ENCODE measurements at places on chromosomes 5 and 9.
A peak's percentile ranks its signal among the peaks of the same experiment; 100 is the strongest.

- H3K4me3 ChIP-seq = no peak overlapping the region
- no peak for DNase-seq
- no peaks in the 10 kb centered on the region for H3K4me1 ChIP-seq
- H3K27ac ChIP-seq = no peak overlapping the region
- H3K36me3 ChIP-seq = no peaks in the 10 kb centered on the region
Measured at GRCh38 chr5:94793113-94793815, 174.8 kb downstream of the SLF1 start.

GRCh38 chr5:134394932-134395331, 16.7 kb downstream of the CDKN2AIPNL start:
- H3K36me3 ChIP-seq = peaks cover 46% of the 10 kb centered on the region
- no peaks in the 10 kb centered on the region for H3K27me3 ChIP-seq

DNA sequence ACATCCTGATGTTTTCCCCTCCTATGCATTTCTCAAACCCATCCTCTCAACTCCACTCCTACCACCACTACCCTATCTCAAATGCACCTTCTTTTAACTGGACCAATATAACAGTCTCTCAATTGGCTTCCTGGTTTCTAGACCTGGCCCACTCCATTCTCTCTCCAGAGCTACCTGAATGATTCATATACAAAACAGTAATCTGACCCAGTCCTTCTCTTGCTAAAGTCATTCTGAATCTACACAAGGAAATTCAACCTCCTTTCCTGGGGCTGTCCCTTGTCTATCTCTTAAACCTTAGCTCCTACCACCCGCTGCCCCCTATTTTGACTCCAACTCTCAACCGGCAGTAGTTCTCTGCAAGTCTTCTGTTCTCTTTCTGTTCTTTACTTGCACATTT, 97.2 kb downstream of the PCSK1 start:
- peak overlapping the region; percentile 17 for H3K4me3 ChIP-seq
- H3K36me3 ChIP-seq = no peaks in the 10 kb centered on the region
- H3K27ac ChIP-seq = peak overlapping the region; percentile 80
- H3K27me3 ChIP-seq = no peaks in the 10 kb centered on the region
- H3K4me1 ChIP-seq = peaks cover 84% of the 10 kb centered on the region

GRCh38 chr5:148186248-148187003, 16.4 kb upstream of the SPINK6 start:
- no peaks in the 10 kb centered on the region for H3K36me3 ChIP-seq
- no peaks in the 10 kb centered on the region for H3K27me3 ChIP-seq
- H3K27ac ChIP-seq = no peak overlapping the region
- no peak for DNase-seq

- no peaks in the 10 kb centered on the region for H3K36me3 ChIP-seq
- H3K27ac ChIP-seq = no peak overlapping the region
- no peak overlapping the region for H3K4me3 ChIP-seq
- H3K27me3 ChIP-seq = no peaks in the 10 kb centered on the region
- H3K4me1 ChIP-seq = peaks cover 19% of the 10 kb centered on the region
- DNase-seq = no peak
Measured at GRCh38 chr5:6636293-6636692, 3.1 kb downstream of the SRD5A1 start.

DNA sequence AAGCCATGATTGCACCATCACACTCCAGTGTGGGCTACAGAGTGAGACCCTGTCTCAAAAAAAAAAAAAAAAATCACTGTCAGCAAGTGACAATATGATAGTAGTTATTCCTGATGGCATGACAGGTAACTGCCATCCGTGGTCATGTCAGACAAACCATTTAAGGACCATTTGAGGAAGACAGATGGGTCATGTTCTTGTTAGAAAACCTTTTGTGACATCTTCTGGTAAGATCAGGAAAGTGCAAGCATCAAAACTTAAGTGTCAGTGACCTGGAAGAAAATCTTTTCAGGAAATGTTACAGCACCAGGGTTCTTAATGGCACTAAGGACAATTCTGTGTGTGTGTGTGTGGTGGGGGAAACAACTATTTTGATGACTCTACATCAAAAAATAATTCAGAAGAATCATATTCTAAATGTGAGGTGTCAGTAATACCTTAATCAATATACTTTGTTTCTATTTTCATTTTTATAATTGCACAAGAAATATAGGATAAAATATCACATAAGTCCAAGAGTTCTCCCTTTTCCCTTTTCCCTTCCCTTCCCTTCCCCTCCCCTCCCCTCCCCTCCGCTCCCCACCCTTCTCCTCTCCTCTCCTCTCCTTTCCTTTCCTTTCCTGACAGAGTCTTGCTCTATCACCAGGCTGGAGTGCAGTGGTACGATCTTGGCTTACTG, 17.8 kb downstream of the SLC38A9 start:
- H3K36me3 ChIP-seq = no peaks in the 10 kb centered on the region
- no peak for DNase-seq
- H3K27me3 ChIP-seq = no peaks in the 10 kb centered on the region
- H3K4me3 ChIP-seq = no peak overlapping the region

GRCh38 chr5:132753135-132753987, 6.1 kb downstream of the CCNI2 start:
- H3K27me3 ChIP-seq = no peaks in the 10 kb centered on the region
- H3K4me1 ChIP-seq = no peaks in the 10 kb centered on the region
- no peak overlapping the region for H3K4me3 ChIP-seq
- no peak for DNase-seq

DNA sequence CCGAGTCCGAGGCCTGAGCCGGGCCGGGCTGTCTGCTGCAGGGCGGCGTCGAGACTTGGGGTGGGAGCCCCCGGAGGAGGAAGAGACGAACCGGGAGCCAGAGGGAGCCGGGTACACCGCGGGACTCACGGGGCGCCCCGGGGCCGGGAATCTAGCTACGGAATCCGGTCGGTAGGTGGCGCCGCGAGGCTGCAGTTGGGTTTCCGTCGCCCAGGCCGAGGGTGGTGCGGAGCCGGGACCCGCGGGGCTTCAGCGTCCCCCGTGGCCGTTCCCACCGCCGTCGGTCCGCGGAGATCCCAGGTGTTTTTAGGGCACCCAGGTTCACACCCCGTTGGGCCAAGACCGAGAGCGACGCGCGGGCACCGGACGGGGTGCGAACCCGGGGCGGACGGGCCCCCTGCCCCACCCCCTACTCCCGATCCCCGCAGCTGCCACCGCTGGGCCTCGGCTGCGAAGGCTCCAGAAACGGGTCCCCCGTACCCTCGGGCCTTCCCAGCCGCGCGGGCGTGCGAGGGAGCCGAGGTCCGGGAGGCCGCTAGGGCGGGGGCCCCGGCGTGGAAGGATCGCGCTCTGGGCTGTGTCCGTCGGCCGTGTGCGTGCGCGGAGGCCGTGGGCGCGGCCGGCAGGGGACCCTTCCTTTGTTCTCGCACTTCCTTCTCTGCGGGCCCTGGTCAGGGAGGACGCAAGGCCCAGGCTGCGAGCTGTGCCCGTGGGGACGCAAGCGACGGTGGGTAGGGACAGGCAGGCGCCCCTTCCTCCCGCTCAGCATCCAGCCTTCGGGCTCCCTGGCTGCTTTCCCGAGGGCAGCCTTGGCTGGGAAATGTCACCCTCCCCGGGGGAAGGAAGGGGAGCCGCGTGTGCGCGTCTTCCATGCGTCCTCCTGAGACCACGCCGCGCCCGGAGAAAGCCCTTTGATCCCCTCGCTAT, 146.6 kb downstream of the GAPVD1 start:
- H3K4me3 ChIP-seq = peak overlapping the region; percentile 75
- DNase-seq = no peak
- H3K36me3 ChIP-seq = no peaks in the 10 kb centered on the region
- no peak overlapping the region for H3K27ac ChIP-seq
- H3K4me1 ChIP-seq = peaks cover 7% of the 10 kb centered on the region
- H3K27me3 ChIP-seq = no peaks in the 10 kb centered on the region

GRCh38 chr5:132132138-132132537, 58.5 kb downstream of the CSF2 start:
- no peaks in the 10 kb centered on the region for H3K27me3 ChIP-seq
- H3K27ac ChIP-seq = no peak overlapping the region
- no peaks in the 10 kb centered on the region for H3K36me3 ChIP-seq
- DNase-seq = no peak

Measured in thoracic aorta (tissue), 2 donors.